ENCODE measurements at places on chromosomes 2 and 18.
A peak's percentile ranks its signal among the peaks of the same experiment; 100 is the strongest.

DNA sequence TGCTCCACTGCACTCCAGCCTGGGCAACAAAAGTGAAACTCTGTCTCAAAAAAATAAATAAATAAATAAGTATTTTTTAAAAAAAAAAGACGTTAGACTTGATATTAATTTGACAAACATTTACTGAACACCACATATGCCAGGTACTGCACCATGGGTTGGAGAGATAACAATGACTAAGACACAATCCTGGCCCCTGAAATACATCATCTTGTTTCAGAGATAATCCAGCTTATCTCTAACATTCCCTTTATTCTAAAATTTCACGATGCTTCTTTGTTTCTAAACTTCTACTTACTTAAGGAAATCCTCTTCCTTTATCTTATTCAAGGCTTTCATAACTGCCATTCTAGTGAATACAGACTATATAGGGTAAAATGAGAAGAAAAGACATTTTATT lies 55.0 kb upstream of the PEX13 start:
- ATAC-seq = no peak

DNA sequence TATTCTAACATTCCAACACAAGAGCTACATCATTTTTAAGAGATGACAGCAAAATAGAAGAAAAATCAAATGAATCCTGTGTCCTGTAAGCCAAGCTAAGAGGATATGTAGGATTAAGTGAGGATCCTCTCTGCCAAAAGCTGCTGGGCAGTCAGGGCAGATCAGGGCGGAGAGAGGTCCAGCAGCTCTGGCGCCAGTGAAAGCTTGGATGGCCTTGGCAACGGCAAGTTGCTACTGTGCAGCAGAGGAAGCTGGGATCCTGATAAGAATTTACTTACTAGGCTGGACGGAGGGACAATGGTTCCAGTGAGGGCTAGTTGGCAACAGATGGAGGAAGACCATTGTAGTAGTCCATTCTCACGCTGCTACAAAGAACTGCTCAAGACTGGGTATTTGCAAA lies 391.5 kb downstream of the XIRP2 start:
- ATAC-seq = no peak

DNA sequence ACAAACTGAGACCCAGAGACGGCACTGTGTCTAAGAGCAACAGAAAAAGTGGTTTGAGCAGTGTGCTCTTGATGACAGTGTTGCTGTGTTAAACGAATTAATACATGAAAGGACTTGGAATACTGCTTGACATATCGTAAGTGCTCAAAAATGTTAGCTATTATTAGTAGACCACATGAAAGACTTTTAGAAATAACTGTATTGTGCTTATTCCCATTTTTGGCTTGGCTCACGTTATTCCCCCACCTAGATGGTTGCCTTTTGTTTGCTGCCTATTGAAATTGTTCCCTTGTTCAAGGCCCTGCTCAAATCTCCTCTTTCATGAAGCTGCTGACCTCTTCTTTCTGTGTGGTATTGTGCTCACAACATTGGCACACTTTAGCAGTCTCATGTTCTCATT lies 27.8 kb upstream of the C2orf74 start:
- no peak for ATAC-seq

- ATAC-seq = no peak
Measured at GRCh38 chr2:86028766-86029381, 76.8 kb downstream of the POLR1A start.

DNA sequence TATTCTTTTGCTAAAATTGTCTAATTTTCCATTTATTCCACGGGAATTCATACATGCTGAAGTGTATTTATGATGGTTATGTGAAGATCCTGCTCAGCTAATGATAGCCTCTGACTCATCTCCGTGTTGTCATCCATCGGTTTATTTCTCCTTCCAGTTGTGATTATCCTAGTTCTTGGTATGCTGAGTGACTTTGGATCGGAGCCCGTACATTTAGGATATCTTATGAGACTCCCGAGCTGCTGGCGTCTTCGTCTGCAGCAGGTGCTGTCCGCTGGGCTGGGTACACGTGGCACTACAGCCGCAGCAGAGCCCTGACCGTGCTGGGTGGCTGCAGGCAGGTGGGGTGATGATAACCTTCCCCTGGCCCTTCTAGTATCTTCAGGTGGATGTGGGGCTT lies 40.1 kb upstream of the GALR1 start:
- ATAC-seq = no peak

GRCh38 chr2:104025295-104025694 lies 828.6 kb upstream of the POU3F3 start:
- ATAC-seq = no peak

GRCh38 chr18:12516049-12516630 lies 108.4 kb downstream of the PRELID3A start:
- ATAC-seq = peak; percentile 50

GRCh38 chr2:86500325-86501083 lies 59.3 kb downstream of the KDM3A start:
- no peak for ATAC-seq

- no peak for ATAC-seq
Measured at GRCh38 chr2:212114489-212114888, 424.1 kb downstream of the ERBB4 start.

- no peak for ATAC-seq
Measured at GRCh38 chr2:223026357-223027110, 25.5 kb upstream of the KCNE4 start.

DNA sequence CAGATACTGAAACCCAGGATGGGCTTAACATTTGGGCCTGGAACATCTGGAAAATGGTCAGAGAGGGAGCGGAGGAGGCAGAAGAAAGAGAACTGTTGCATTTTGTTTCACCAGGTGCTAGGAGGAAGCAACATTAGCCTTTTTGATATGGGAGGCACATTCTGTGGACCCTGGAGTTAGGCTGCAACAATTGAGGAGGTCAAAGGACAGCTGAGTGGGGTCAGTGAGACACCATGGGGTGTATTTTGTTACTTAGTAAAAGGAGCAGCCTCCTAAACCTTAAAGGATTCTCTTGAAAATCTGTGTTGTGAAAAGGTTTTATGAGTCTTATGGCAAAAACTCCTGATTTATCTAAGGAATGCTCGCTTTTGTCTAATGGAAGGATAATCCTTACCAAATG lies 124.9 kb downstream of the GREB1L start:
- ATAC-seq = no peak

- ATAC-seq = peak; percentile 41
Measured at GRCh38 chr2:95329891-95330793, 33.0 kb downstream of the KCNIP3 start.
